Panc1 (cell line): ENCODE measurements at places on chromosomes 5 and 9. TPM values are rescaled to one million over a fixed set of nuclear protein-coding genes. Genes with fewer than 3 reads are reported as not detected.

- no peak for DNase-seq
Observed at GRCh38 chr5:143315929-143316328, 87.6 kb downstream of the NR3C1 start.

DNA sequence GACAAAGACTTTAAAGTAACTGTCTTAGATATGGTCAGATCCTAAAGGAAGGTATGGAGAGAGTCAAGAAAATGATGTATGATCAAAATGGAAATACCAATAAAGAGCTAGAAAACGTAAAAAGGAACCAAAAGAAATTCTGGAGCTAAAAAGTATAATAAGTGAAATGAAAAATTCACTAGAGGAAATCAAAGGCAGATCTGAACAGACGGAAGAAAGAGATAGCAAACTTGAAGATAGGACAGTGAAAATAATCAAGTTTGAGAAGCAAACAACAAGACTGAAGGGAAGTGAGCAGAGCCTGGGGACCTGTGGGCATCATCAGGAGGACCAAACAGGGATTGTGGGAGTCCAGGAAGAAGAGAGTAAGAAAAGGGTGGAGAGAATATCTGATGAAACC is 115.4 kb downstream of the EHMT1 start:
- no peak for DNase-seq

The PCDHGA6 gene
- total RNA-seq, result 0.59 TPM

GRCh38 chr5:176742246-176743105 is 67.9 kb upstream of the UNC5A start:
- DNase-seq, result no peak

- DNase-seq, result no peak
Observed at GRCh38 chr5:63262185-63262981, 683.8 kb downstream of the LRRC70 start.

The ANKRD18B gene
- 7.3 TPM for total RNA-seq

GRCh38 chr5:157160001-157160400 is 6.1 kb downstream of the GARIN3 start:
- no peak for DNase-seq

DNA sequence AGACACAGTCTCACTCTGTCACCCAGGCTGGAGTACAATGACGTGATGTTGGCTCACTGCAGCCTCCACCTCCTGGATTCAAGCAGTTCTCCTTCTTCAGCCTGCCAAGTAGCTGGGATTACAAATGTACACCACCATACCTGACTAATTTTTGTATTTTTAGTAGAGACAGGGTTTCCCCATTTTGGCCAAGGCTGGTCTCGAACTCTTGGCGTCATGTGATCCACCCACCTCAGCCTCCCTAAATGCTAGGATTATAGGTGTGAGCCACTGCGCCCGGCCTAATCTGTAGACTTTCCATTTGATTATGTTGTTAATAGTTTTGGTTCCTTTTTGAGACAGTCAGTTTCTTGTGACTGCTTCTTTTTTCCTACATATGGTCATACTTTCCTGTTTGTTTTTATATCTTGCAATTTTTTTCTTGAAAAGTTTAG is 31.0 kb downstream of the MTREX start:
- no peak for DNase-seq

The TAF11L10 gene
- total RNA-seq, result not detected

The INVS gene
- 8.2 TPM for total RNA-seq

The RELL2 gene
- 13.3 TPM for total RNA-seq

- DNase-seq, result no peak
Observed at GRCh38 chr5:138944527-138945322, 69.6 kb upstream of the LRRTM2 start.

GRCh38 chr9:13491493-13492424 is 212.3 kb upstream of the MPDZ start:
- no peak for DNase-seq

GRCh38 chr5:119409235-119409815 is 43.0 kb upstream of the HSD17B4 start:
- no peak for DNase-seq

DNA sequence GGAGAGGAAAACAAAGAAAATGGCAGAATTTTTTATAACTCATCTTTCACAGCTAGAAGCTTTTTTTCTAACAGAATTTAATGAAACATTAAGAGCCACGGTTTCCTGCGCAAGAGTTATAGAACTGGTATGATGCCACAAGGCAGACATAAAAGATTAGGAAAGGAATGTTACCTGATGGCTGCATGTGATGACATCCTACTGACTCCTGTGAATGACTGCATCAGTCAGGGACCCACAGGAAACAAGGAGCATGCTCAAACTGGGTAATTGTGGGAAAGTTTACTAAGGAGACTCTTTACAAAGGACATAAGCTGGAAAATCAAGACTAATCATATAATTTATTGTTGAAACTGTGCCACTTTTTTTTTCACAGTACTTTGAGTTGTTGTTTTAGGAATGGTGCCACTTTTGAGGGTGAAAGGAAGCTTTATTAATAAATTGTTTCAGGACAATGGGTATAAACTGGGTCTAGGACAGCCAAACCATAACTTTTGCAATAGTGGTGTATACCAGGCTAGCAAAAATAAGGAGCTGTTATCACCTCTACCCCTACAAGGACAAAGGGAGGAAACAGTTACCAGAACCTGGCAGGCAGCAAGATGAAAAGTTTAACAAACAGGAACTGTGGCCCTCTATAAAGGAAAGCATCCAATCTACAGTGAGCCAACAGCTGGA is 5.1 kb upstream of the TSLP start:
- DNase-seq, result no peak

GRCh38 chr9:134602547-134603362 is 38.8 kb upstream of the COL5A1 start:
- DNase-seq, result no peak

- no peak for DNase-seq
Observed at GRCh38 chr9:34869390-34869789, 88.7 kb upstream of the PHF24 start.

- DNase-seq, result no peak
Observed at GRCh38 chr5:175837171-175837699, 34.1 kb upstream of the CPLX2 start.

GRCh38 chr9:107249665-107250285 is 33.3 kb upstream of the RAD23B start:
- no peak for DNase-seq

DNA sequence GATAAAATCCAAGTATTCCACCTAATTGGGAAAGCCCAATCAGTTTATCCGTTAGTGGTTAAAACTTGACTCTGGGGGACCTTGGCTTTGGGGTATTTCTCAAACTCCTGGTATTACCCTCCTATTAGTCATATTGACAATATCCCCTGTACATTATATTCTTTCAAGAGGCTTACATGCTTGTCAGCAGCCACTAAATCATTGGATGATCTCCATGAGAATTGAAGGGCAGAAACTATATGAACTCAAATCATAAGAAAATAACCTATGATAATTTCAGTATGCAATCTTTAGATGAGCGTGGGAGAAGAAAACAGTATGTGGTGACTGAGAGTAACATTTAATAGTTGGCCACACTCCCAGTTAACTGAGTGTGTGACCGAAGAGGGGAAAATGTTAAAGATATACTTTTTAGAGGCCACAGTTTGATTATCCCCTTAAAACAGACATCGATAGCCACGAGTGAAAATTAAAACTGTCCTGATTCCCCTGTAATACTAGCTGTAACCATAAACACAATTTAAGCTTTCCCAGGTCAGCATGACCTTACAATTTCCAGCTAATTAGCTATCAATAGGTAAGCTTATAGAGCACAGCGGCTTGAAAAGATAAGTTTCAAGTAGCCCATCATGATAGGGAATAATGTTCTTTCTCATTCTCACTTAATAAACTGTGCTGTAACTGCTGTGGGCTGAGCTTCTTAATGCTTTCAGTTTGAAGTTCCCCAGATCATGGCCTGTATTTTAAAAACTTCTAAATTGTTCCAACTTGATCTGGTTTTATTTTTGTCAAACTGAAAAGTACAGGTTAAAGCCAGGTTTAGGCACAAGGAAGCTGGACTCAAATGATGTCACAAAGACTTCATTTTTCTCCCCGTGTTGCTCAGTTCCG is 58.6 kb downstream of the PUM3 start:
- no peak for DNase-seq

The PCDHGC4 gene
- total RNA-seq, result 0.57 TPM

The DBH gene
- not detected for total RNA-seq

DNA sequence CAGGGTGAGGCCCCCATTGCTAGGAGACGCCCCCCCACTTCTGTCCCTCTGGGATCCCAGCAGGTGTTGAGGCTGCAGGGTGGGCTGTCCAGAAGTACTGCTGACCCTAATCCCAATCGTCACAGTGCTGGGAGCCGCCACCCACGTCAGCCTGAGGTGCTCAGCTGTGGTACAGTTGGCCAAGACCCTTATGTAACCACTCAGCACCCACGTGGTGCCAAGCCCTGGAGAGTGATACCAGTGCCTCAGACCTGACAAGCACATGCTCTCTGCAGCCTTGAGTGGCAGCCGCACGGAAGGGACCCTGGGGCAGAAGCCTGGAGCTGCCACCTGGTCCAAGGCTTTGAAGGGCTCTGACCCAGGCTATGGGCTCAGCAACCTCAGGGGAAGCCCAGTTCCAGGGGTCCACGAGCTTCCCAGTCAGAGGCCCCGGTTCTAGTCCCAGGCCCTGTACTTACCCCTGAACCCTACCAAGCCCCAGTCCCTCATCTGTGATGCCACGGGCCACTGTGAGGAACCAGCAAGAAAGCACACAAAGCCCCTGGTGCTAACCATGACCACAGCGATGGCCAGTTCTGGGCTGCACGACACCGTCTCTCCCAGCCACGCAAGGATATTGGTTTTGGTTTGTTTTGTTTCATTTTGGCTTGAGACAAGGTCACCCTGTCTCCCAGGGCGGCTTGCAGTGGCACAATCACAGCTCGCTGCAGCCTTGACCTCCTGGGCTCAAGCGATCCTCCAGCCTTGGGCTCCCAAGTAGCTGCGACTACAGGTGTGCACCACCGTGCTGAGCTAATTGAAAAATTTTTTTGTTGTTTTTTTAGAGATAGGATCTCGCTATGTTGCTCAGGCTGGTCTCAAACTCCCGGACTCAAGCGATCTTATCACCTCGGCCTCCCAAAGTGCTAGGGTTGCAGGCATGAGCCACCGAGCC is 50.7 kb downstream of the DBH start:
- DNase-seq, result no peak
